Glutamatergic neuron (in vitro differentiated cells): ENCODE measurements at places on chromosomes 12 and 14.

DNA sequence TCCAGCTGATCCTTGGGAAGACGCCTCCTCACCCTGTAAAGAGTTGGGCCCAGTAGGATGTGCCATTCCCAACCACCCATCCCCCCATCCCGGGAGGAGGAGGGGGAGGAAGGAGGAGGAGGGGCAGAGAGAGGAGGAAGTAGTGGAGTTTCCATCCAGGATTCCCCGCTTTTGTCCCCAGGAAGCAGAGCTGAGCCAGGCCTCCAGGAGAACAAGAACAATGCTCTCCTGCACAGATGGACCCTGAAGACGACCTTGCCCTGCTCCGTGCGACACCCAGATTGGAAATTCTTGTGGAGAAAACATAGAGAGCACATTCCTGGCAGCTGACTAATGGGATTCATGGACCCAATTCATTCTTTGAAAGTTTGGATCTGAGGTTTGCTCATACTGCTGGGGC is 132.3 kb upstream of the CRY1 start:
- no peaks in the 10 kb centered on the region for H3K36me3 ChIP-seq
- H3K4me1 ChIP-seq, result peaks cover 5% of the 10 kb centered on the region
- no peak overlapping the region for H3K27ac ChIP-seq
- DNase-seq, result no peak

GRCh38 chr12:46933947-46934346 is 108.2 kb upstream of the SLC38A4 start:
- no peak overlapping the region for H3K27ac ChIP-seq
- H3K27me3 ChIP-seq, result no peaks in the 10 kb centered on the region
- H3K36me3 ChIP-seq, result no peaks in the 10 kb centered on the region
- no peak for DNase-seq
- H3K4me3 ChIP-seq, result no peak overlapping the region

DNA sequence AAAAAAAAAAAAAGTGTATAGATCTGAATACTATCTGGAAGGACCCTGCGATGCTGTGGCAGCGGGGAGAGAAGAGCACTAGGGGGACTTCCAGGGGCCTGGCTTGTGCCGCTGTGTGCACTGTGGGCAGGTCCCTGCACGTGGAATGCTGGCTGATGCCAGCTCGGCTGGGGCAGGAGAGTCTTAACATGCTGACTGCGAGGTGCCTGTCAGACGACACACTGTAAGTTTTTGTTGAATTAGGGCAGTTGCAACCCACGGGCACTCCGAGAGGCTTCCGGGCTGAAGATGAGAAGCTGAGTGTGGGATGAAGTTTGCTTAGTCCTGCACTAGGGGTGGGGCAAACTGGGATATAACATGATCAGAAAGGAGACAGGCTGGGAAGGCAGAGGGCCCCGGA is 10.7 kb downstream of the GLT1D1 start:
- H3K36me3 ChIP-seq, result peaks cover 6% of the 10 kb centered on the region
- no peaks in the 10 kb centered on the region for H3K4me1 ChIP-seq
- H3K4me3 ChIP-seq, result no peak overlapping the region
- H3K27me3 ChIP-seq, result peaks cover 4% of the 10 kb centered on the region

DNA sequence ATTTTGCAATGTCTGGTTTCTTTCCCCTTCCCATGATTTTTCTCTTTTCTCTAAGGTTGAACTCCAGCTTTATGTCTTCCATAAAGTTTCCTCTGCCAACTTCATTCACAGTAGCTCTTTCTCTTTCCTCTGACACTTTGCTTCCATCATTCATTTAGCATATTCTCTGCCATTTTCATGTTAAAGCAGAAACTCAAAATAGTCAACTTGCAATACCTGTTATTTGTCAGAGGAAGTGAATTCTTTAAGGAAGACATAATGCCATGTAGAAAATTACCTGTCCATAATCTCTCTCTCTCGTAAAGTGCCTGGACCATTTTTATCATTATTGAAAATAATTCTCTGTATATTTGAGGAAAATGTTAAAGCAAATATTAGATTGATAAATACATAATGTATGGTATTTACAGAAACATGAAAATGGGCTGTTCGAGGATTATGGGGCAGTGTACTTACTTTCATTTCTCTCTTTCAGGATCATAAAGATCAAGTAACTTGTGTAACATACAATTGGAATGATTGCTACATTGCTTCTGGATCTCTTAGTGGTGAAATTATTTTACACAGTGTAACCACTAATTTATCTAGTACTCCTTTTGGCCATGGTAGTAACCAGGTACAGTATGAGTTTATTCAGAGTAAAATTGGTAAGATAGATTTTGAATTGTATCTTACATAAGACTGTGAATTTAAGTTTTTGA is 12.6 kb downstream of the NEDD1 start:
- no peak for DNase-seq
- no peak overlapping the region for H3K4me3 ChIP-seq
- H3K4me1 ChIP-seq, result no peaks in the 10 kb centered on the region
- no peaks in the 10 kb centered on the region for H3K27me3 ChIP-seq

DNA sequence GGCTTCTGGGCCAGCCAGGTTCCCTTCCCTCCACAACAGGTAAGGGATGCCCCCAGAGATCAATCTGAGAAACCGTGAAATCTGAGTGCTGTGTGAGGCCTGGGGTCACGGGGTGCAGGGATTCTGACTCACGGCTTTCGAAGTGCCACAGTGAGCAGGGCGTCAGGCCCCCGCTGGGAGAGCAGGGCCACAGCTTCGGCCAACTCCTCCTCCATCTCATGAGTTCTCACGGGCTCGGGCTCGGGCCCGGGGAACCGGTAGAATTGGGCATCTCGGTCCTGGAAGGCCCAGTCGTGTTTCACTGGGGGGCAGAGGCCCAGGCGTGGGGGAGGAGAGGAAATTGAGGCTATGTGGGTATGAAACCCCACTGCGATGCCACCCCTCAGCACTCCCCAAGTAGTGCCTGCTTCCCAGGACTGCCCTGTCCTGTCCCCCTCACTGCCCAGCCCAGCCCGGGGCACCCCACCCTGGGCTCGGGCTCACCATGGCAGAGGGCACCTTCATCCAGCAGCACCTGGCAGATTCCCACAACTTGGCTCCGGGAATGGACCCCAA is 7.7 kb downstream of the RAPGEF3 start:
- no peak overlapping the region for H3K4me3 ChIP-seq
- H3K36me3 ChIP-seq, result no peaks in the 10 kb centered on the region
- peaks cover 2% of the 10 kb centered on the region for H3K27me3 ChIP-seq
- H3K4me1 ChIP-seq, result no peaks in the 10 kb centered on the region
- DNase-seq, result no peak

- DNase-seq, result peak; percentile 42
- no peak overlapping the region for H3K4me3 ChIP-seq
- no peak overlapping the region for H3K27ac ChIP-seq
- no peaks in the 10 kb centered on the region for H3K36me3 ChIP-seq
- no peaks in the 10 kb centered on the region for H3K27me3 ChIP-seq
- H3K4me1 ChIP-seq, result no peaks in the 10 kb centered on the region
Observed at GRCh38 chr14:52961060-52961639, 10.3 kb upstream of the FERMT2 start.

GRCh38 chr12:76399040-76399439 is 50.8 kb upstream of the BBS10 start:
- H3K4me3 ChIP-seq, result no peak overlapping the region
- no peaks in the 10 kb centered on the region for H3K4me1 ChIP-seq
- H3K36me3 ChIP-seq, result no peaks in the 10 kb centered on the region
- H3K27me3 ChIP-seq, result no peaks in the 10 kb centered on the region

GRCh38 chr12:62848418-62848817 is 86.5 kb downstream of the PPM1H start:
- H3K27ac ChIP-seq, result no peak overlapping the region
- no peaks in the 10 kb centered on the region for H3K36me3 ChIP-seq
- DNase-seq, result no peak
